ENCODE measurements at places on chromosomes 3 and 15.
A peak's percentile ranks its signal among the peaks of the same experiment; 100 is the strongest.

- peak; percentile 17 for DNase-seq
These were observed 82.7 kb upstream of the SELENOK start for GRCh38 chr3:53974324-53974723.

DNA sequence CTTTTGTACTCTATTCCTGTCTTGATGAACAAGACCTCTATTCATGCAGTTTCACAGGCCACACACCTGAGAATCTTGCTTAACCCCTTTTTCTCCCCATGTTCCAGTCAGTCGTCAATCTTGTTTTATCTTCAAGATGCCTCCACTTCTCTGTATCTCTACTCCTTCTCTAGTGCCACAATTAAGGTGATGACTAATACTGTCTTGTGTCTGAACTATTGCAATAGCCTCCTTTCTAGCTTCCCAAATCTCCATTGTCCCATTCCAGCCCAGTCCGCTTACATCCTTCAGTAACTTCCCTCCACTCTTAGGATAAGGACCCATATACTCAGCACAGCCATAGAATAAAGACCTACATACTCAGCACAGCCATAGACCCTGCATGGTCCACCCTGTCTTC, 24.7 kb downstream of the CHST14 start:
- DNase-seq, result no peak

DNA sequence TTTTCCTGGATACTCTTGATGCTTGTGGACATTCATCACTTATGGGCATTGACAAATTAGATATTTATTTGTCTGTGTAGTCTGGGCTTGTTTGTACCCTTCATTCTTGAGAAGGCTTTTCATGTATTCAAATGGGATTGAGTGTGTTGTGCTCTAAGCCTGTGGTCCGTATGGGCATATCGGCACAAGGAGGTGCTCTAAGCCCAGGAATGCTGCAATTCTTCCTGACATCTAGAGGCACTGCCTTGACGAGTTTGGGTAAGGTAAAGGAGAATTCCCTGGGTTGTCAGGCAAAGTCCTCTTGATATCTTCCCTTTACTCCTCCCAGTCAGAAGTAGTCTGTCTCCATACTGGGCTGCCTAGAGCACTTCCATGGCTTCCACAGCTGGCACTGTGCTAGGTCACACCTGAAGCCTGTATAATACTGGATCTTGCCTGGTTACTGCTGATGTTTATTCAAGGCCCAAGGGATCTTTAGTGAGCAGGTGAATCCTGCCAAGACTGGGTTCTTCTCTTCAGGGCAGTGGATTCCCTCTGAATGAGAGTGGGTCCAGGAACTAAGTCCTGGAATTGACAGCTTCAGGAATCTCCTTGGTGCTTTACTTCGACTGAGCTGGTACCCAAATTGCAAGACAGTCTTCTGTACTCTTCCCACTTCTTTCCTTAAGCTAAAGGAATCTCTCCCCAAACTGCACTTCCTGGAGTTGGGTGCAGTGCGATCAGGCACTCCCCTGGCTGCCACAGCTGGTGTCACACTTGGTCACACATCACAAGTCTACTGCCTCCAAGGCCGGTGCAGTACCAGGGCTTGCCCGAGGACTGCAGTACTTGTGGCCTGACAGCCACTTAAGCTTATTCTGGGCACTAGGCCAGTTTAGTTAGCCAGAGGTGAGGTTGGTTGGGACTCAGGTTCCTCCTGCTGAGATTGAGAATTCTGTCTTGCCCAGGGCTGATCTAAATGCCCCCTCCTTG, 46.0 kb downstream of the GALK2 start:
- no peak for DNase-seq

- peak; percentile 34 for DNase-seq
These were observed 21.9 kb upstream of the THSD4 start for GRCh38 chr15:71093054-71094024.

DNA sequence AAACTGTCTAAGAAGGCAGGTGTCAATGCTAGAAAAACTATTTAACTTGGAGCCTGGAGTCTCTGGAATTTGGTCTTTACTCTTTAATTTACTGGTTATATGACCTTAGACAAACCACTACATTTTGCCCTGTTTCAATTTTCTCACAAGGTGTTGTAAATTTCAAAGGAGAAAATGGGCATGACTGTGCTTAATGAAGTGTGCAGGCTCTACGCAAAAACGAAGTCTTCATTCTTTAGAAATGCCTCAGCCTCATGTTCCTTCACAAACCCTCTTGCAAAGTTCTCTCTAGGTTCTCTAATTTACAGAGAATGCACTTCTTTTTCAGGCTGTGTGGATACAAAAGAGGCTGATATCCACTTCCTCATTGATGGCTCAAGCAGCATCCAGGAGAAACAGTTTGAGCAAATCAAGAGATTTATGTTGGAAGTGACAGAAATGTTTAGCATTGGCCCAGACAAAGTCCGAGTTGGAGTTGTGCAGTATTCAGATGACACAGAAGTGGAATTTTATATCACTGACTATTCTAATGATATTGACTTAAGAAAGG, 39.1 kb downstream of the COL6A5 start:
- no peak for DNase-seq

DNA sequence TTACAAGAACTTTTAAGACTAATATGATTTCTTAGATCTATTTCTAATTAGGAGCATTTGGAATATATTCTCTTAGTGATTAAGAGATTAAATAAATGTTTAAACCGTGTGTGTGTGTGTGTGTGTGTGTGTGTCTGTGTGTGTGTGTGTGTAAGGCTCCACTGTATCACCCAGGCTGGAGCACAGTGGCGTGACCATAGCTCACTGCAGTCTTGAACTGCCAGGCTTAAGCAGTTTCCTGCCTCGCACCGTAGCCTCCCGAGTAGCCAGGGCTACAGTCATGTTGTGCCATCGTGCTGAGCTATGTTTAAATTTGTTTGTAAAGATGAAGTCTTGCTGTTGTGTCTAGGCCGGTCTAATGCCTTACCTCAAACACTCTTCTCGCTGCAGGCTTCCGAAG, 109.4 kb downstream of the KLHL25 start:
- no peak for DNase-seq

- no peak for DNase-seq
These were observed 27.7 kb downstream of the ALDH1A2 start for GRCh38 chr15:58037723-58038301.

- DNase-seq, result no peak
These were observed 942.5 kb downstream of the ROBO1 start for GRCh38 chr3:78825118-78825857.

DNA sequence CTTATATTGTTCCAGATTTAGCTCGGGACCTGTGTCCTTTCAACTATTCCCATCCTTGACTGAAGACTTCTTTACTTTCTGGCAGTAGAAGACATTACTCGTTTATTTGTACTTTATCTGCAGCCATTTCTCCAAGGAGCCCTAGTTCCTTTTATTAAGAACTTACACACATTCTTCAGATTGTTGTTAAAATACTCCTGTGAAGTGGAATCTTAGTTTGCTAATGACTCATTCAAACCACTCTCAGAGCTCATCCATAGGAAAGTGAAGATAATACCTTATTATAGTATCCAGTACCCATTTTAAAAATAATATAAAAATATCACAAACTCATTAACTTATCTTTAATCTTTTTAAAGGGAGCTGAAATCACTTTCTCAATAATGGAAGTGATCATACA, 63.5 kb downstream of the C3orf70 start:
- peak; percentile 33 for DNase-seq

DNA sequence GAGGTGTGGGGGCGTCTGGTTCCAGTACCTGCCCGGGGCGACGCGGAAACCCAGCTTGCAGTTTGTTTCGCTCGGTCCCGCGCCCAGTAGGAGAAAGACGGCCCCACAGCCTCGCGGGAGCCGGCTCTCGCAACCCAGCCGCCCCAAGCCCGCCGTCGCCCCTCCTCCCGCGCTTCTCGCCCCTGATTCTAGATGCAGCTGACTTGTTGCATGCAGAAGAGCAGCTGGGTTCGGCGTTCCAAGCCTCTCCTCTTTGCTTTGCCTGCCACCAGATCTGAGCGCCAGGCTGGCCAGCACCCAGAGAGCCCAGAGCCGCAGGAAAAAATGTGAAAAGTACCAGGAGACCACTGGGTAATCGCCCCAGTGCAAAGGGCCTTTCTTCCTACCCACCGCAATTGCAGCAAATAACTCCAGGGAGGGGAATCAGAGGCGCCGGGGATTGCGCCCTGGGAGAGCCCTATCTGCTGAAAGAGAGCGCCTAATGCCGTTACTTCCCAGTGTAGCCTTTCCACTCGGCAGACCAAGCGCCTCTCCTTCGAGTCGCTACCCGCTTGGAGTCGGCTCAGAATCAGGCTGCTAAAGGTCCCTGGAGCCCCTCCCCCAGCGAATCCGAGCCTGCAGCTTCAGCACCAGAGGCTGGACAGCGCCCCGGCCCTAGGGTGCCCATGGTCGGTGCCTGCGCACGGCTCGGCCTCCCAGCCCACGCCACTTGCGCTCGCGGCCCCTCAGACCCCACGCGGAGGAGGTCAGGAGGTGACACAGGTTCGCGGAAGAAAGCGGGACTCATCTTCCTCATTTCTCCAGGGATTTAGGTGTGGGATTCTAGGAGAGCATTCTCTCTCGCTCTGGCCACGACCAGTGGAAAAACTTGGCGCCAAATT, 15.7 kb upstream of the AEN start:
- peak; percentile 38 for DNase-seq

GRCh38 chr15:48423896-48424475, 92.8 kb downstream of the DUT start:
- no peak for DNase-seq

DNA sequence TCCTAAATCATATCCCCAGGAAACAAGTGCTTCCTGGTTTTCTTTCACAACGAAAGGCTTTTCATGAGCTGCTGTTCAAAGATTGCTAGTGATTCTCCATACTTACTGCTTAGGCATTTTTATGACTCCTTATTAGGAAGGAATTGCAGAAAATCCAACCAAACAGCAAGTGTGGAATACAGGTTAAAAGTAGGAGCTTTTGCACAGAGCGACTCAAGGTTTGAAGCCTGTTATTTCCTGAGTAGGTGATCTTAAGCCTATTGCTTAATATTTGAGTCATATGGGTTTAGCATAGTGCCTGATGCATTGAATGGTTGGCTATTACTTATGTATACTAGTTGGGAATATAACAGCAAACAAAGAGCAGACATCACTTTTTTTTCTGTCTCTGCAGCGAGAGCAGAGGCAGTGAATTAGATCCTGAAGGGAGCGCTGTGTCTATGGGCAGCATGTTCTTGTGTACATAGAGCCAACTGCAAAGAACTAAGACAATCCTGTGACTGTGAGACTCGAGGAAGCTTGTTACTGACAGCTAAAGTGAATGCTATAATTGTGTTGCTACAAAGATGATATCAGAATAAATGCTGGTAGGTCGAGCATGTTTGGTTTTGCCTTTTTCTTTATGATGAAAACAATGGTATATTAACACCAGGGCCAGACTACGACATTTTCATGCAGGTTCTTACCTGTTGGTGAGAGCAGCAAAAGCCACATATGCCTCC, 6.3 kb downstream of the TM4SF1 start:
- DNase-seq, result peak; percentile 64

DNA sequence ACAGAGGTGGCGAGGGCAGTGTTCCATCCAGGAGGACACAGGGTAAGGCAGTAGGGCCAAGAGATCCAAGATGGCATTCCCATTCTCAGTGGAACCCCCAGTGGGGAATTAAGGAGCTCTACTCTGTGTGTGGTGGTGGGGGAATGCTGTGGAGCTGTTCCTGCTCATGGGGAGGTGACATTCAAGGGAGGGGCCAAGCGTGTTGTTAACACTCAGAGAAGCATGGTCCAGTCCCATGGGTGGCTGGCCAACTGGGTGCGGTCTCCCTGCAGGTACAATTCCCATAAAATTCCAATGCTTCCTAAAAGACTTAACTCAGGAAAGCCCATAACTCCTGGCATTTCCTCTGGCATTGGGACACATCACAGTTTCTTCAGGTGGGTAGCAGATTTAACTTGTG, 2.3 kb downstream of the CAMP start:
- DNase-seq, result no peak

- DNase-seq, result peak; percentile 80
These were observed 36.8 kb downstream of the TRANK1 start for GRCh38 chr3:36907911-36908646.

DNA sequence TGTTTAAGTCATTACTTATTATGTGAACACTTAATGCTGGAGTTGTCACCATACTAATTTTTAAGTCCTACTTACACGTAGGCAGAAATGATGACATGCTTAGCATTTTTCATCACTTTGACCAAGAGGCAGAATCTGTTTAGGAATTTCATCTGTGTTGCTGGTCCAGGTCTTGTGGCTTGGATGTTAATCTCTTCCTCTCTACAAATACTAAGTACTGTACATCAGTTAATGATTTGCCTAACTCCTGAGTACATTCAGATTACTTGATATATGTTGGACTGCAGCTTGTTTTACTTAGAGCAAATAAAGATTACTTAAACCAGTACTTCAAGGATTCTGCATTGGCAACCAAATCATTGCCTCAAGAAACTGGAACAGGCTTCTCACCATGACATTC, 8.6 kb downstream of the SNRK start:
- no peak for DNase-seq

DNA sequence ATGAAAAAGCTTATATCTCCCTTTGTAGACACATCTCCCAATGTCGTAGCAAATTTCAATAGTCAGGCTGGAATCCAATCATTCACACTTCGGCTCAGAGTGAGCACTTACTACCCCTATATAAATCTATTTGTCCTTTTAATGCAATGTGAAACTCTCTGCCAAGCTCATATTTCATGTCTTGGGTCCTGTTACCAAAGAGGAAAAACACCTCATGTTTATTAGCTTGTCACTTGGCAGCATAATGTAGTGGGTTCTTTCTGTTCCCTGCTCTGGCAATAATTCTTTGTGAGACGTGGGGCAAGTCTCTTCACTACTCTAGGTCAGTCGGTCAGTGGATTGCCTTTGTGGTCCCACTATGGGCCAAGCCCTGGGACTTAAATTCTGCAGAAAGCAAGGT, 107.1 kb downstream of the SRGAP3 start:
- DNase-seq, result no peak

- DNase-seq, result no peak
These were observed 262.4 kb downstream of the UBE2E2 start for GRCh38 chr3:23465569-23465968.

DNA sequence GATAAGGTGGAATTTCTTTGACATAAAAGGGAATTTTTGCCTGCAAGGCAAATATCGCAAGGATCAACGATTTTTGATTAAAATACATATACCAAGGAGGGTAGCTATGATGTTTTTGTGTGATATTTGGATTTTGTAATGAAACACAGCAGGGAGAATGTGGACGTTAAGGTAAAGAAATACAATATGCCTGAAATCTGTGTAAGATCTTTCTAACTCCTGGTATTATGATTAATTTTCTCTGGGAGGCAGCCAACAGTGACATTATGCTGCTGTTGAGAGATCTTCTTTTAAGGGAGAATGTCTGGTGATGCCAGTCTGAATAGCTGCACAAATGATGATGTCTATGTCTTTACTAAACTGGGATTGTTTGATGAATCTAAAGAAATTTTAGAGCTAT, 972.2 kb downstream of the SQOR start:
- DNase-seq, result no peak

GRCh38 chr3:150333477-150333876, 74.6 kb upstream of the TSC22D2 start:
- DNase-seq, result no peak

- DNase-seq, result no peak
These were observed 722 bp upstream of the CCDC50 start for GRCh38 chr3:191328383-191328961.

Measured in cardiac fibroblast (primary cell).